ENCODE measurements at places on chromosomes 6 and 20.

GRCh38 chr6:113141901-113142300 is 715.2 kb upstream of the MARCKS start:
- DNase-seq = no peak

- no peak for DNase-seq
These were observed 19.0 kb upstream of the AVP start for GRCh38 chr20:3103369-3104032.

DNA sequence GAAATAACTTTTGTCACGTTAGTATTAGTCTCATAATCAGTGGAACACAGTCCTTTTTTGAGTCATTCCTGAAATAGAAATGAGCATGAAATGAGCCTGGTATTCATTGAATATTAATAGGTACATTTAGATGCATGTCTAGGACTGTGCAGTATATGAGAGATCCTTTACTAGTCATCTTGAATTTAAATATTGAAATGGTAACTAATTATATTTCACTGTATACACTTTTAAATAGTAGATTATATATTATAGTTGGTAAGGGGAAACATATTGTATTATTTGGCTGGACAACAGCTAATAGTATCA is 59.4 kb downstream of the RSPO3 start:
- DNase-seq = no peak

DNA sequence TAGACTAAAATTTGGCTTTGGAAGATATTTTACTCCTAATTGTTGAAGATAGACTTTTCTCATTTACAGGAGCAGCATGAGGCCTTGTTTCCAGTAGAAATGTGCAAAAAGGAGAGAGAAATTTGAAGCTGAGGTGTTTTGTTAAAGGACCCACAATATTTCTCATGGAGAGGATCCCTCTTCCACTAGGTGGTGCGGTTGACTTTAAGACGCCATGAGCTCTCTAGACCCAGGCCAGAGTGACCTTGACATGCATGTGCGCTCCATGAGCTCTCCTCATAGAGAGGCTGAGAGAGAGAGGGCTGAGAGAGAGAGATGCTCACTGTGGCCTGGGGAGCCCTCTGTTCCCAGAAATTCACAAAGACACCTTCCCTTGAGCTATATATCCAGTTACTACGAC is 861.2 kb upstream of the EYS start:
- DNase-seq = no peak

- no peak for DNase-seq
These were observed 2.4 kb downstream of the MCCD1 start for GRCh38 chr6:31531162-31531561.

GRCh38 chr6:15359335-15359862 is 113.5 kb downstream of the JARID2 start:
- no peak for DNase-seq

DNA sequence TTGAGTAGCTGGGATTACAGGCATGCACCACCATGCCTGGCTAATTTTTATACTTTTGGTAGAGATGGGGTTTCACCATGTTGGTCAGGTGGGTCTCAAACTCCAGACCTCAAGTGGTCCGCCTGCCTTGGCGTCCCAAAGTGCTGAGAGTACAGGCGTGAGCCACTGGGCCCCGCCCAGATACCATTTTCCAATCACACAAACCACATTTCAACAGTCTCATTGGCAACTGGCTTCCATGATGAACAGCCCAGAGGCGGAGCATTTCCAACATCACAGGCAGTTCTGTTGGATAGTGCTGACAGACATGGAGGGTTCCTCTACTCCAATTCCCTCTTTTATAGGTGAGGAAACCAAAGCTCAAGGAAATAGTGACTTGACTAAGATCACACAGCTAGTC is 43.9 kb upstream of the PLCB4 start:
- DNase-seq = no peak

DNA sequence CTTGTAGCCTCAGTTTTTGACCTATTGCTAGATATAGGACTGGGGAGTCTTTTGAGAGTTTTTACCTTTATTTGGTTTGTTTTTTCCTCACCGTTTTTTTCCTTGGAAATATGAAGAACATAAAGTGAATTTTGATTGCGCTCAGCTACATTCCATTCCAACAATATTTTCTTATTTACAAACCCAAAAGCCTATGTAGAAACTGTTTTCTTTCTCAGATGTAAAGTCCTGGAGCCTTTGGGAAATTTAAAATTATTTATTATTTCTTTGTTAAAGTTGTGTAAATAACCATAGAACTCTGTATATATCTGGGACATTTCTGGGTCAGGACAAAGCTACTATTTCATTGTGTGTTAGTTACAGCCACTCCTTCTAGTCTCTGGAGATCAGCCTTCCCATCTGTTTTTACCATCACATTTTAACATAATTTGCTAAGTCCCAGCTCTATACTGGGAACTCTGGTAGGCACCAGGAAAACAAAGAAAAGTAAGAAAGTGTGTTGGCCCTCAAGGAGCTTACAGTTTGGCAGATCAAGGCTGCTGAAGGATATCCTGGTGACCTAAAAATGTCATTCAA is 68.8 kb downstream of the JAG1 start:
- DNase-seq = no peak

- DNase-seq = no peak
These were observed 228.8 kb downstream of the DHX35 start for GRCh38 chr20:39190666-39191570.

DNA sequence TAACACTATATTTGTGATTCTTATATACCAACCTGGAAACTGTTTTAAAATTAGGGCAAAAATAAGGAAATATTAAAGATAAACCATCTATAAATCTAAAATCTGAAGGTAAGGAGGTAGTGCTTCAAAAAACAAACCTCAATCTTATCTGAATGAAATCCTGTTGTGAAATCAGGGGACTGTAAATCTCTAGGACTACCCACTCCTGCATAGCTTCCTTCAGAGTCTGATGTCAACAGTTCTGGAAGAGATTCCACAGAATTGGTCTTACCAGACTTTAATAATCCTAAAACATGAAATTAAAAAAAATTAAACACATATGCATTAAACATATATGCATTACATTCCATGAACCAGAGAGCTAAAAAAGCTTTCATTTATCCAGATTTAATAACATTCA is 51.4 kb downstream of the IBTK start:
- DNase-seq = no peak

- DNase-seq = no peak
These were observed 126.5 kb downstream of the PACRG start for GRCh38 chr6:162854228-162854627.

- no peak for DNase-seq
These were observed 74.7 kb upstream of the NOX3 start for GRCh38 chr6:155530219-155530834.

Data from stimulated activated CD8-positive, alpha-beta memory T cell treated with anti-CD3 and anti-CD28 coated beads, Interleukin-15, amount 100 ng/mL, for 48 hours (primary cell).